ENCODE measurements at places on chromosomes 11 and 22. TPM values are rescaled to one million over a fixed set of nuclear protein-coding genes. Genes with fewer than 3 reads are reported as not detected.

DNA sequence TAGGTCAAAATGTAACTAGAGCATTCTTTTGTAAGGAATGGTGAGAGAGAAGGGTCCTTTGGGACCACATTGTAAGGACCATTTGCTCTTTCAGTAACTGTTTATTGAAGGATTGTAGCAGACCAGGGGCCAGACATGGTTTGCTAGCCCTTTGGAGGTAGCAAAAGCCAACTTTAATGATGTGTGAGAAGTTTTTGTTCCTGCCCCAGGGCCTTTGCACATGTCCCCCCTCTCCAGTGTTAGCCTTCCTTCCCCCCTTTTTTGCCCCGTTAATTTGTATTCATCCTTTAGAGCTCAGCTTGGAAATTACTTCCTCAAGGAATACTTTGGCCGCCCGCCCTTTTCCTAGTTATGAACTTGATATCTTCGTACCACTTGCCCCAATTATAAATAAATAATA lies 9.0 kb downstream of the LIMK2 start:
- no peak for DNase-seq

- DNase-seq, result no peak
These were observed 684.5 kb downstream of the FAM181B start for GRCh38 chr11:82049199-82049598.

GRCh38 chr11:125941619-125942611 lies 3.9 kb upstream of the VSIG10L2 start:
- DNase-seq, result peak; percentile 47

DNA sequence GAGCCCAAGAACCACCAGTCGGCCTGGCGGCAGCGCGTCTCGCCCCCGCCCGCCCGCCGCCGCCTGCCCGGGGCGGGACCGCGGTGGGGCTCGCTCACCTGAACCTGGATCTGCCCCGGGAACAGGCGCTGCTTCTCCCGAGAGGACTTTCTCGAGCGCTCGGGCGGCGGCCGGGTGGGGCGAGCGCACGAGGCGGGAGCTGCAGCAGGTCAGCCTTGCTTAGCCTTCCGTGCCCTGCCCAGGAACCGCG lies 133 bp downstream of the MYH9 start:
- no peak for DNase-seq

DNA sequence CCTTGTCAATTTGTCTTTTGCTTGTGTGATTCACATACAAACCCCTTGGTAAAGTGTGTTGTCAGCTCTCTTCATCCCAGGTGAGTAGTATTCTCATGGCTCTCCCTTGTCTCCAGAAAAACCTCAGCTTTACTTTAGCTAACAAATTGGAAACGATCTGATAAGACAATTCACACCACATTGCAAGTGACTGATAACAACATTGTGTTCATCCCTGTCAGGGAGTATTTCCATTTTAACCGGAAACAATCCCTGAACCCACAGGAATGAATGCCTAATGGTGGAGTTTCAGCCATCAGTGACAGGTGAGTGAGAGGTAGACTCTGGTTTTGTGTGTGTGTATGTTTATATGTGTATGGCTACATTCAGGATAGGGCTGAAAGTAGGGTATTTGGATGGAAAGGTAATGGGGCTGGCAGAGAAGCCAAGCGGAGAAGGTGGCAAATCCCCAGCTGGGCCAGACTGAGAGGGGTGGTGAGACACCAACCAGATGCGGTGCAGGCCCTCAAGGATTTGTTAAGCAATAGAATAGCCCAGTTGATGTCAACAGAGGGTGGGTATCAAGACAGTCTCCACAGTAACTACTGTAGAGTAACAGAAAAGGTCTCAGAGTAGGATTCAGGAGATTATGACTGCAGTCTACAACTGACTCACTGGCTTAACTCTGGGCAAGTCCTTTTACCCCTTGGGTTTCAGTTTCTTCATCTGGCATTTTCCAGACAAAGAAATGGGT lies 7.6 kb downstream of the LRRC51 start:
- no peak for DNase-seq

- DNase-seq, result no peak
These were observed 3.3 kb upstream of the KCNJ11 start for GRCh38 chr11:17391493-17392355.

Gene DERL3
- 0.49 TPM for total RNA-seq

GRCh38 chr11:63793161-63793560 lies 20.1 kb upstream of the SPINDOC start:
- DNase-seq, result no peak

- DNase-seq, result no peak
These were observed 38.4 kb downstream of the DYNC2H1 start for GRCh38 chr11:103147627-103148026.

DNA sequence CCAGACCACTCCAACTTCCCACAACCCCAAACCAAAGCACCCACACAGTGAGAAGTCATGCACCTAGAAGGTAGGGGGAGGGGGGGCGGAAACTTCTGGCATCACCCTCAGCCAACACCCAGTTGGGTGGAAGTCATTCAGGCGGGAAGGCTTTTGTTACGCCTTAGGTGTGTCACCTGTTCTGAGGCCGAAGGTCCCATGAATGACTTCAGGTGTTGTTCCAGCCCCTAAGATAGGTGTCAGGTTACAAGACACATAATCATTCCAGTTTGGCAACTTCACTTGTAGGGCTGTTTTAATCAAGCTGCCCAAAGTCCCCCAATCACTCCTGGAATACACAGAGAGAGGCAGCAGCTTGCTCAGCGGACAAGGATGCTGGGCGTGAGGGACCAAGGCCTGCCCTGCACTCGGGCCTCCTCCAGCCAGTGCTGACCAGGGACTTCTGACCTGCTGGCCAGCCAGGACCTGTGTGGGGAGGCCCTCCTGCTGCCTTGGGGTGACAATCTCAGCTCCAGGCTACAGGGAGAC lies at the start of gene TMPRSS4:
Gene TMPRSS4, plus strand, starts transcription at position 325 of the 528 bp plus-strand sequence. CDS start 225 bp downstream, outside the sequence.
- no peak for DNase-seq

DNA sequence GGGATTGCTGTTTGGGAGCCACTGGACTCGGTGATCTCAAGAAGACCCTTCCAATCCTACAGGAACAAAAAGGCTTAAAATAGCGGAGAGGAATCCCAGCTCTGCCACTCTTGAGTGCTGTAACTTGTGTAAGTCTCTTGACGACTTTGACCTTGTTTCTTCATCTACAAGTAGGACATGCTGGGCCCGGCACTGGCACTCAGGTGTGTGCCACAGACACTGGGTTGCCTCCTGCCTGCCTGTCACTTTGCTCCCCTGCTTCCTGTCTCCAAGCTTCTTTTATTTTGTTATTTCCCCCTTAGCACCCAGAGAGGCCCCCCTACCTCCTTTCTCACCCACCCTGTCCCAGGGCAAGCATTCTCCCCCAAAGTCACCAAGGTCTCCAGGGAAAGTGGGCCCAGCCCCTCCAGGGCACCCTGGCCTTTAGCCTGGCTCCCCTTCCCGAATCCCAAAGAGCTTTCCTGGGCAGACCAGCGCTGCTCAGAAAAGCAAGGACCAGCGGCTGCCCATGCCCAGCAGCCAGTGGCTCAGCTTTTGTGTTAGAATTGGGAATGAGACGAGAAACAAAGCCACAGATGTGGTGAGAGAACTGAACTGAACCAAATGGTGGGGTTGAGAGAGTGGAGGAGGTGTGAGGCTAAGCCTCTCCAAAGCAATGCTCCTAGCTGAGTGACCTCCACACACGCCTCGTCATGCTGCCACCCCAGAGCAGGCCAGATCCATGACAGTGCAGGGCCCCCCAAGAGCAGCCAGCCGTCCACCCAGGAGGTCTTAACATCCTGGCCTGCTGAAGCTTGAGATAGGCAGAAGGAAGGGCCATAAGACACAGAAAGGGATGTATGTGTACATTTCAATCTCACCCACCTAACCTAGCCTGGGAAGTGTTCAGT lies 4.5 kb downstream of the TRIM29 start:
- no peak for DNase-seq

GRCh38 chr11:92264350-92264749 lies 39.7 kb downstream of the FAT3 start:
- DNase-seq, result no peak

Gene TREH
- not detected for total RNA-seq

DNA sequence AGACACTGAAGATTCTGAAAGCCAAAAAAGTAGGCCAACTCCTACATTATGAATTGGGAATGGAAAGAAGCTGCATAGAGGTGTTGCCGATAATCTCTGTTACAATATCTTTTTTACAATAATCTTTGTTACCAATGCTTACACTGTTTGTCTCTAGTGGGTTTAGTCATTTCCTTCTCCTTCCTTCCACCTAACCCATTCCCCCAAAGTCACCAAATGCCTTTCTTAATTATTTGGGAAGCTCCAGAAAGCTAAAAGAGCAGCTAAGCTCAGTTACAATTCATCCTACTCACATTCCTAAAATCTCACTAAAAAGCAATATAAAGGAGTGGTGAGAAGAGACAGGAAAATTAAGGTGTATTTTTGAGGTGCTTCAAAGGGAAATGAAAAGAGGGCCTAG lies 313.7 kb downstream of the SWAP70 start:
- DNase-seq, result no peak

DNA sequence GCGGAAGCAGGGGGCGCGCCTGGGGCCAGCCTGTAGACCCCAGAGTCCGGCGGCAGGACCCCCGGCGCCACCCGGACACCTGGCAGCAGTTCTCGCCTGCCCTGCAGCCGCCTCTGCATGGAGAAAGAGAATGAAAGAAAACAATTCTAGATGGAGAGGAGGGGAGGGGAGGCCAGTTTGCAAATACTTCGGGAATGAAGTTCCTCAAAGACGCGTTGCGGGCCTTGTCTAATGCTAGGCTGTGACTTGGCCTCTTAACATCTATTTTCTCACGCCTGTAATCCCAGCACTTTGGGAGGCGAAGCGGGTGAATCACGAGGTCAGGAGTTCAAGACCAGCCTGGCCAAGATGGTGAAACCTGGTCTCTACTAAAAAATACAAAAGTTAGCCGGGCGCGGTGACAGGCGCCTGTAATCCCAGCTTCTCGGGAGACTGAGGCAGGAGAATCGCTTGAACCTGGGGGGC lies 2.1 kb upstream of the BARX2 start:
- peak; percentile 25 for DNase-seq

DNA sequence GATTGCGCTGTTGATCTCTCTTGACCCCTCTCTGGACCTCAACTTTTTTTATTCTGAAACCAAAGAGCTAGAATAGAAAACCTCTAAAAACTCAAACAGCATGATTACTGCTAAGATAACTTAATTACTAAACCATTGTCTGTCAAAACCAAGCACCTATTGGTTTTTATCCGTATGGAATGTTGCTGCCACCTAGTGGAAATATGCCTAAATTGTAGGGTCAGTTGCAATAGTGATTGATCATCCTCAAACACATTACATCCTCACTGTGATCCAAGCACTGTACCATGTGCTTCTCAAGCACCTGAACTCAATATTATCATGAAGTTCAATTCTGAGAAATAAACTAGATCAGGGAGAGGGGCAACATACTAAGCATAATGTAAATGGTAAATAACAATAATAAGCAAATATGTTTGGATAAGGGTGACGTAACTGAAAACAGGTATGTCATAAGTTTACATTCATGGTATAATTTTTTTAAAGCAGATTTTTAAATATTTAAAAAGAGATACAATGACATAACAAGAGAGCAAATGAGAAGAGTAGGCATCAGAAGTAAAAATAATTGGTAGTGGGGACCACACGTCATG lies 3.8 kb upstream of the OR5A2 start:
- DNase-seq, result peak; percentile 42

GRCh38 chr22:49012712-49013395 lies 814.8 kb downstream of the BRD1 start:
- no peak for DNase-seq

Gene OR6T1
- total RNA-seq, result not detected

- DNase-seq, result no peak
These were observed 108.2 kb upstream of the OR4B1 start for GRCh38 chr11:48108231-48109045.

Gene IGLL1
- total RNA-seq, result not detected

DNA sequence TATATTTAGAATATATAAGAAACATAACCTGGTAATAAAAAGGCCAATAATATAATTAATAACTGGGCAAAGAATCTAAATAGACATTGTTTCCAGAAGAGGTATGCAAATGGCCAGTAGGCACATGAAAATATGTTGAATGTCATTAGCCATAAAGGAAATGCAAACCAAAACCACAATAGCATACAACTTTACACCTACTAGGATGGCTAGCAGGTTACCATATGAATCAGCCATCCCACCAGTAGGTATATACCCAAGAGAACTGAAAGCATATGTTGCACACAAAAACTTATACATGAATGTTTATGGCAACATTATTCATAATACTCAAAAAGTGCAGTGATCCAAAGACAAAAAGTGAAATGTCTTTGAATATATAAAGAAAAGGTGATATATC lies 2.7 kb upstream of the OR2D2 start:
- DNase-seq, result no peak

Gene DNAJB13
- total RNA-seq, result not detected

Gene LGALS12
- not detected for total RNA-seq

All from M059J (cell line).